ENCODE measurements at places on chromosomes 1 and 21. TPM values are rescaled to one million over a fixed set of nuclear protein-coding genes. Genes with fewer than 3 reads are reported as not detected.
A peak's percentile ranks its signal among the peaks of the same experiment; 100 is the strongest.

Gene EXO1
- total RNA-seq = 0.20 TPM

Gene CADM3
- total RNA-seq = 0.76 TPM

GRCh38 chr1:33050221-33051076 lies 13.8 kb upstream of the AK2 start:
- no peak for DNase-seq

DNA sequence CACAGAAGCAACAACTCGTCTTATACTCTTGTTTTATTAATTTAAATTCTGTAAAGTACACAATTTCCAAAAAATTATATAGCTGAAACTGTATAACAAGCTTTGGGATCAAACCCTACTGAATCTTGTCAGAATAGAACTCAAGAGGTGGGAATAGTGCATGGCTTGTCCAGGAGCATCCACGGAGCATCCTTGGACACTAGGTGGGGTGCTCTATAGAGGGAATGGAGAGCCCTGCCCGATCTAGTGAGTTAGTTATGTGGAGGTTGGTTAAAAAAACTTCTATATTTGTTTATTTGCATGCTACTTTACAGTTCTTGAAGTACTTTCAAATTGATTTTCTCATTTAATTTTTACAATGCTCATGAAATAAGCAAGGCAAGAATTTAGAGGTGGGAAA lies 28.3 kb downstream of the ROR1 start:
- no peak for DNase-seq

DNA sequence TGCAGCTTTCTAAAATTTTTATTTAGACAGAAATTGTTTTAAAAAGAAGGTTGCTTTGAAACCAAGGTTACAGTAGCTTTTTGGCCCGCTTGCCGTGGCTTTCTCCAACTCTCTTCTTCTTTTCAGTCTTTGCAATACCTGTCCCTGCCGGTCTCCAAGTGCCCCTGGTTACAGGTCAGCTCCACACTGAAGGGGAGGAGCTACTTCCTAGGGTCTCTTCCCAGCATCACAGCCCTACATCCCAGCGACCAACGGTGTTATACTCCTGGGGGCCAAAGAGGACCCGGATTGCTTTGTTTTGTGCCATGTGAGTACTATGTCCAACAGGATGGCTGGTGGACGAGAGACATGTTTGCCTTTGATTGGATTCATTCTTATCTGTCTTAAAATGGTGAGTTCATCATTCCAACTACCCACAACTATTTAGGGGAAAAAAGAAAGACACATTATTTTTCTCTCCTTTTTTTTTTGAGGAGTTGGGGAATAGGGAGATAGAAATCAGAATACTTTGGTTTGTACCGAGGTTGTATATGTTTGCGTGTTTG lies at the start of gene FNDC7:
Gene FNDC7, plus strand, starts transcription at position 303 of the 545 bp plus-strand sequence. Its CDS starts 26 bp downstream, at position 329.
- no peak for DNase-seq

Gene TRAF3IP3
- total RNA-seq = not detected

- DNase-seq = no peak
These were observed 3.3 kb downstream of the SLX9 start for GRCh38 chr21:44943005-44943685.

GRCh38 chr21:39078322-39079065 lies 104.8 kb downstream of the PSMG1 start:
- no peak for DNase-seq

- DNase-seq = no peak
These were observed 215.1 kb downstream of the NCAM2 start for GRCh38 chr21:21213297-21213696.

Gene CCDC17
- 0.16 TPM for total RNA-seq

Gene CFAP74
- not detected for total RNA-seq

DNA sequence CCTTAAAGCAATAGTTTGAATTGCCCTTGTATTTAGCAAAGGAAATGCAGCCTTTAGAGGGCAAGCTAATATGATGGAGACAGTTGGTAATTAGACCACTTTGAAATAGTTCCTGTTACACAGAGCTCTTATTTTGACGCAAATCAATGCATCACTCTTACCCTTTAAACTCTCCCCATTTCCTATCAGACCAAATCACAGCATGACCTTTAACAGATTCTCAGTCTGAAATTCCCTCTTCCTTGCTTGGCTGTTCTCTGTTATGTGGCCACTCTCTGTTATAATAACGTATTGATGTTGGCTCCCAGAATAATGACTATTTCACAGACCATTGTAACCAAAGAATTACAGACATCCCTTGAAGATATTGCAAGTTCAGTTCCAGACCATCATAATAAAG lies 66.9 kb upstream of the NGF start:
- no peak for DNase-seq

DNA sequence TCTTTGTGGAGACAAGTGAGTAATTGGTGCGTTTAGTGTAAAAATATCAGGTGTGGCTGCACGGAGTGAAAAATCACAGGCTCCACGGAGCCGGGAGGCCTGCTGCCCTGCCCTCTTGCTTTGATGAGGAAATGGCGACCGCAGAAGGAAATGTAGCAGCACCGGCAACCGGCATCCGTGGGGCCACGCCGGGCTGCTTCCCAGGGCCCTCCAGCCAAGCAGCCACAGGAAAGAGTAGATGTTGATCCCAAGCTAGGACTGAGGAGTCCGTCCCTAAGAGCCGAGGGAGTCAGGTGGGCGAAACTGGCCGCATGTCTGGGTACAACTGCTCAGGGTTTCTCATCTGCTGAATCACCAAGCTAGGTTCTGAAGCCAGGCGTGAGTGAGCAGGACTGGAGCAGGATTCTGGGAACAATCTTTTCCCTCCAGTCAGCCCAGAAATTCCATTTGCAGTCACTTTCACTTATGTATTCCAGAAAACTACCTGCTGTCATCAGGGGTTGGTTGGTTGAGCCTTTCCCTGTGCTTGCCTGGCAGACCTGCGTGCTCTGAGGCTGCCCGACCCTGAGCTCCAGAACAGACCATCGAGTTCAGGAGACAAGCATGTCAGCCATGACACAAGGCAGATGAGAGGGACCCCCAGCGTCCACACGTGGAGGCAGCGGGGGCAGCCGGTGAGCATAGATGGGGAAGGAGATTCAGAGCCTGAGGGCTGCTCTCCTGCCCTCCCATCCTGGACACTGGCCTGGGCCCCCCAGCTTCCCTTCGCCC lies 5.8 kb upstream of the ITGB2 start:
- DNase-seq = no peak

Gene NR5A2
- total RNA-seq = 1.2 TPM

Gene OSCP1
- 3.3 TPM for total RNA-seq

Gene KIAA1614
- 0.51 TPM for total RNA-seq

- DNase-seq = no peak
These were observed 98.5 kb downstream of the ATG4C start for GRCh38 chr1:62882201-62883104.

Gene ZSWIM5
- total RNA-seq = 0.81 TPM

Gene FCER1G
- 20.4 TPM for total RNA-seq

- DNase-seq = no peak
These were observed 127.0 kb downstream of the MRPS6 start for GRCh38 chr21:34200288-34200905.

- DNase-seq = no peak
These were observed 26.8 kb upstream of the TMEM52 start for GRCh38 chr1:1945782-1946393.

- no peak for DNase-seq
These were observed 76.4 kb downstream of the TGFB2 start for GRCh38 chr1:218421531-218421930.

- no peak for DNase-seq
These were observed 4.2 kb upstream of the HENMT1 start for GRCh38 chr1:108665067-108665466.

GRCh38 chr1:156860113-156860627 lies 495 bp upstream of the NTRK1 start:
- no peak for DNase-seq

DNA sequence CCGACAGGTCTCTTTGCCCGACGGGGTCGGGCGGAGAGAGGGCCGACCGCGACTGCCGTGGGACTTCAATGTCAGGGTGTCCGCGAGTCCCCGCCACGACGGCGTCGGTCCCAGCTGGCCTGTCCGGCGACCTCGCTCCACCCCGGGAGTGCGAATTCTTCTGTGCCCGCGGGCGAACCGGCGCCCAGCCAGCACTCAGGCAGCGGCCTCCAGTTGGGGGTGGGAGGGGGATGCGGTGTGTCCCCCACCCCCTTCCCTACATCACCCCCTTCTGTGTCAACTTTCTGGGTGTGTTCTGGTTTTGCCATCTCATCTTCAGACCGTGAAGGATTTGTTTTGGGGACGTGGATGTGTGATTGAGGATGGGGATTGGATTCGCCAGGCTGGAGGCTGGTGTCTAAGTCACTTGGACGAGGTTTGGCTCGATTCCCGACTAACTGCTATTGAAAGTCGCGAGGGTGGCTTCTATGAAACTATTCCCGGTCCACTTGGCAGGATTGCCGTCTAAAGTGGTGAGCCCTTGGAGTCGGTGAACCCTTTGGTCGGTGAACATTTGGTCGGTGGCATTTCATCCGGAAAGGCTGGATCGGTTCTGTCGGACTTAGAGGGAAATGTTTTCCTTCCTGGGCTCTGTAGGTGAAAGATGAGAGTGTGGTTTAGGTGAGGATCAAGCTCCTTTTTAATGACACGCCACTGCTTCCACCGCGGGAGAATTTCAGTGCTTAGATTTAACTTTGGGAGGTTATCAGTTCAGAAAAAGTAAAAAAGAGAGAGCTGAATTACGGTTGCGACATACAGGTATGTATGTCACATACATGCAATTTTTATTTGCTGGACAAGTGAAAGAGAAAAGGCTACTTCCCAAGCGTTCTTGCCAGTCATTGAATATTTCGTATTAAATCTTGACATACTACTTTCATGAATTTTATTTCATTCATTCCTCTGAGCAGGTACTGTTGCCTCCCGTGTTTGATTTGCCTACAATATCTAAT lies 771 bp downstream of the ABCD3 start:
- DNase-seq = peak; percentile 16

DNA sequence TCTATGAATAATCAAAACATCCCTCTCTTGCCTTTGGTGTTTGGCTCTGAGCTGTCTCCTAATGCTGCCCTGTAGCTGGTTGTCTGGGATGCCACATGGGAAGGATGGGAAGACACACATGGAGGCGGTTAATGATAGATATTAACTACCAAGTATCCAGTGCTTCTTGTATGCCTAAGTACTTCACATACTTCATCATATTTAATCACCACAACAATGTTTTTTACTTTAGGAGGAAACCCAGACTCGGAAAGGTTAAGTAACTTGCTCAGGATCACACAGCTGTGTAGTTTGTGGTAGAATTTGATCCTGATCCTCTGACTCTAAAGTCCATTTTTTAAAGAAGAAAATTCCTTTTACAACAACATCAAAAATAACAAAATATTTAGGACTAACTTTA lies 88.0 kb downstream of the HHAT start:
- no peak for DNase-seq

DNA sequence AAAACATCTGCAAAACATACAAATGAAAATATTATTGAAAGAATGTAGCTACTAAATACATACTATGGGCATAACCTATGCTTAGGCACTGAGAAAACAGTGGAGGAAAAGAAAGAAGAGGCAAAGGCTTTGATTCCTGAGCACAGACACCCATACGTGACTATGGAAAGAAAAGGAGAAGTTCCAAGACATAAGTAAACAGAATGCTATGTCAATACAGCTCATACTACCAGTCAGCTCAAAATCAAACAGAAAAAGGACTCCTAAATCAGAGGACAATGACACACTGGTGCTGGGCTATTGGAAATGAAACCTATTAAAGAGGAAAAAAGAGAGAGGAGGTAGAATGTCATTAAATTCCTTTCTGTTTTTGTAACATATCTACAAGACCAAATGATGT lies 225.4 kb downstream of the SMYD3 start:
- DNase-seq = no peak

Gene BCAN
- total RNA-seq = not detected

Gene S100A7A
- total RNA-seq = not detected

DNA sequence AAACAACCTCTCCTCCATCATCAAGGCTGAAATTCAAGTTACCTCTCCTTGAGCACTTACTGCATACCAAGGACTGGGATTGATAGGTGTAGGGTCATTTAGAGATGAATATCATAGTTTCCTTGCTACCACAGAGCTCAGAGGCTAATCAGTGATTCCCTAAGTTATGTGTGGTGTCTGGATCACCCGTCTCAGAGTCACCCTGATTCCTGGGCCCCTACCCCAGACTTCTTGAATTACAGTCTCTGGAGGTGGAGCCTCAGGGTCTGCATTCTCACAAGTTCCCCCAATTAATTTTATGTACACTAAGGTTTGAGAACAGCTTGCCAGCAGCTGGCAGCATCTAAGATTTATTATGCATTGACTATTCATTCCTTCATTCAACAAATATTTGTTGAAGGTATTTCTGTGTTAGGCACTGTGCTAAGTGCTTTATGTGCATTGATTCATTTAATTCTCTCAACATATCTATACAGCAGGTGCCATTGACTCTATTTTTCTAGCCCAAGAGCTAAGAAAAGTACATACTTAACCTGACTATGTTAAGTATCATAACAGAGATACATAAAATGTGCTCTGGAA lies 182.9 kb upstream of the FGGY start:
- no peak for DNase-seq

DNA sequence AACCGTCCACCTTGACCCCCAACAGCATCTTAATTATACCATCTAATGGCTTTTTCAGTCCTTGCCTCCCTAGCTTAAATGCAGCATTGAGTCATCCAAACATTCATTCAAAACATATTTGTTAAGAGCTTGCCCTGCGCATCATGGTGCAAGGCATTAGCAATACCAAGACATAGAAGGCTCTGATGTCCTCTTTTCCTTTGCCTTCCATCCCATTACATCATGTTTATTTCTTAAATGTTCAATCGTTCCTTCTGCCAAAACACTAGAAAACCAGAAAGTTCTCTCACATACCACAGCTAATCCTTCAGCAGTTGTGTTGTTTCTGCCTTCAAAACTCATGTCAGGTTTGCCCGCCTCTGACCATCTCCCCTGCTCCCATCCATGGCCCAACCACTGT lies 29.8 kb upstream of the VTCN1 start:
- DNase-seq = no peak

GRCh38 chr1:205856433-205856832 lies 6.5 kb upstream of the PM20D1 start:
- DNase-seq = no peak

- no peak for DNase-seq
These were observed 88.1 kb downstream of the BACH1 start for GRCh38 chr21:29386803-29387202.

Gene MNDA
- 2.7 TPM for total RNA-seq

Data from gastrocnemius medialis (tissue), 4 donors.